ENCODE measurements at places on chromosomes 6 and 20. TPM values are rescaled to one million over a fixed set of nuclear protein-coding genes. Genes with fewer than 3 reads are reported as not detected.

Gene FLRT3
- total RNA-seq, result 5.8 TPM

Gene CGAS
- total RNA-seq, result 1.8 TPM

Gene IFNGR1
- 45.4 TPM for total RNA-seq

Gene RSPO3
- total RNA-seq, result 0.62 TPM

Gene ZNF165
- 0.78 TPM for total RNA-seq

Gene TMEM74B
- not detected for total RNA-seq

DNA sequence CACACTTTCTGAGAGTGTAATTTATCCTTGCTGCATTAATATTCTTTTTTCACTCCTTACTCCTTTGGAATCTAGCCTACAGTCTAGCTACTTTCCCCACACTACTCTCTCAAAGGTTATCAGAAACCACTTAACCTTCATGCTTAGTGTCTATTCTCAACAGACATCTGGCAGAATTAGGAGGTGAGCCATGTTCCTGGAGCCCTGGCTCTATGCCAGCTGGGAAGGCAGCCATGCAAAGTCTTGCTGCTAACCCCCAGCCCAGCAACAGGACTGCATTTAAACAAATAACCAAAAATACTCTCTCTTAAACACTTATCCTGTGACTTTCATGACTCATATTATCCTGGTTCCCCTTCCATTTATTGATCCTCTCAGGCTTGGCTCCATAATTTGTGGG is 260.2 kb downstream of the BCKDHB start:
- DNase-seq, result peak; percentile 55

GRCh38 chr6:24768361-24768760 is 6.4 kb upstream of the GMNN start:
- peak; percentile 12 for DNase-seq

DNA sequence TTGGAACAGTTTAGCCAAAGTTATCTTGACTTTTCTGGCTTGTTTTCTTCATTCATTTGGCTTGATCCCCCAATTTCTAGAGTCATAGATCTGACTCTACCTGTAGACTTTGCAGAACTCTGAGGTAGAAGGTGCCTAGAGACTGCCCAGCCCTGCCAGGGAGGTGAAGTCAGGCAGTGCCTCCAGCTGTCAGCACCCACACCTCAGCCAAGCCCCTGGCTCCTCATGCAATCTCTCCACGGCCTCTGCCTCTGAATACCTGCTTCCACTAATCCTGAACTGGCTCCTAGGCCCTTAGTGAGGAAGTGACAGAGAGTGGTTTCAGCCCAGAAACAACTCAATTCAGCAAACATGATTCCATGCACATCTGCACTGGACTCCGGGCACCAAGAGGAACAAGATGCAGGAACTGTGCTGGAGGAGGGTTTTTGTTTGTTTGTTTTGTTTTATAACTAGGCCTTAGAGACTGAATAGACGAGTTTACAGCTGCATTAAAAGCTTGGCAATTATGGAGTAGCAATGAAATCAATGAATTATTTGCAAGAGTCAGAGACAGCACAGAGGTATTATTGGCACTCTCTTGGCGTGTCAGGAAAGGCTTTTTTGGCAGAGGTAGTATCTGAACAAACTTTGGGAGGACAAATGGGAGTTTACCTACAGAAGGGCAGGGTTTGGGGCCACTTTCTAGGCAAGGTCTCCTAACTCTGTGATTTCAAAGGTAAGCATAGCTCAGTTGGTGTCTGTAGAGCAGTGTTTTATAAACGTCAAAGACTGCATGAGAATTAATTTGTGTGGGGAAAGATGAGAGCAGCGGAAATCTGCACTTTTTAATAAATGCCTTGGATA is 25.2 kb downstream of the TGM3 start:
- no peak for DNase-seq

DNA sequence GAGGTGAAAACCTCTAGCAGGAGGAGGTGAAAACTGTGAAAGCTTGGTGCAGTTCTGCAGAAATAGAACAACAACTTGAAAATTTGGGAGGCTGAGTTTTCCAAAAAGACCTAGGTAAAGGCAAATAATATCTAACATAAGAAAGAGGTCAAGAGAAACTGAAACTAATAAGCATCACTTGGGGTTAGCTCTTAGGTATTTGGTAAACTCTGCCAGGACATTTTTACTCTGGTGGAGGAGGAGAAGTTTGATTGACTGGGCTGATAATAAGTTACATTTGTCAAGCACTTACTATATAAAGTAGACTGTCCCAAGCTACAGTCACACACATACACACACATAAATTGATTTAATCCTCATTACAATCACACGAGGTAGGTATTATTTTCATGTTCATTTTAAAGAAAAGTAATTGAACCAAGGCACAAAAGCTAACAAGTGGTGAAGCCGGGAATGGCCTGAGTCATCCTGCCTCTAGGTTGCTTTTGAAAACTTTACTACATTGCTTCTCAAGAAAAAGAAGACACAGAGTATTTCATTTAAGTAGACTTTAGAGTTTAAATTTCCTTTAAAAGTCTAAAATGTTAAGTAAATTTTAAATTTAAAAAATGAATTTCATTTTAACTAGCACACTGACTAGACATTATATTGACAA is 275.5 kb downstream of the PTPRK start:
- no peak for DNase-seq

GRCh38 chr6:14910692-14911547 is 334.9 kb upstream of the JARID2 start:
- peak; percentile 92 for DNase-seq

- DNase-seq, result no peak
Observed at GRCh38 chr6:110183292-110183885, 3.2 kb downstream of the CDC40 start.

GRCh38 chr6:52788478-52788877 is 15.1 kb downstream of the GSTA1 start:
- DNase-seq, result no peak

DNA sequence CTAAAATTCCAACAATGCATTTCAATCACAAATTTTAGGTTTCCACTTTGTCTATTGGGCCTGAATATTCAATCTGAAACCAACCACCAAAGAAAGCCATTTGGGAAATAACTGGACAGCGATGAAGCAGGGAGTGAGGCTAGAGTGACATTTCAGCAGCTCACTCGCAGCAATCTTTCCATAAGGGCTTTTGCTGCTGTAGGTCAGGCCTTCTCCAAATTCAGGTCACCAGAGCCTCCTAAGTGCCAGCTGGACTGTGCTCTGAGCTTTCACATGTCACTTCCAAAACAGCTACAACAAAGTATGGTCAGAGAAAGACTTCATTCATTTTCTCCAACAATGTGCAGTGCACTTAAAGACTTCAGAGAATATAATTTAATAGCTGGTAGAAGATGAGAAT is 194.8 kb downstream of the FRK start:
- no peak for DNase-seq

DNA sequence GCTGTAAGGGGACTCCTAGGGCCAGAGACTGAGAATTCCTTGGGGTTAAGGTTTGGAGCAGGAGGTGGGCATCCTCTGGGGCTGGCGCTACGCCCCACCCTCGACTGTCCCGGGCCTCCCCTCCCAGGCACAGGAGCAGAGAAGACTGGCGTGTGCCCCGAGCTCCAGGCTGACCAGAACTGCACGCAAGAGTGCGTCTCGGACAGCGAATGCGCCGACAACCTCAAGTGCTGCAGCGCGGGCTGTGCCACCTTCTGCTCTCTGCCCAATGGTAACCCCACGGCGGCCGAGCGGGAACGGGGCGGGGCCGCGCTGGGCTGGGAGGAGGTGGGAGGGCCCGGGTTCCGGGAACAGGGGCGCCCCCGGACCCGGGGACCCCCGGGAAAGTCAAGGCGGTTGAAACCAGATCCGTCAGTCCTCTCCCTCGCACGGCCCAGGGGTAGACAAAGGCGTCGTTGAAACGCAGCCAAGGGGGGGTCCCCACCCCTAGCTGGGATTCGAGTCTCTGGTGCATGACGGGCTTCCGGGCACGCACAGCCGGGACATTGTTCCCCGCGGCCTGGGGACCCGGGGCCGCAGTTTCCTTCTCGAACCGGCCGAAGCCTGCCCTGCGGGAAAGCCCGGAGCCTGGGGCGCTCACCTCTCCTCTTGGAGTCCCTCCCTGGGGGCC is 844 bp downstream of the WFDC2 start:
- DNase-seq, result peak; percentile 19

DNA sequence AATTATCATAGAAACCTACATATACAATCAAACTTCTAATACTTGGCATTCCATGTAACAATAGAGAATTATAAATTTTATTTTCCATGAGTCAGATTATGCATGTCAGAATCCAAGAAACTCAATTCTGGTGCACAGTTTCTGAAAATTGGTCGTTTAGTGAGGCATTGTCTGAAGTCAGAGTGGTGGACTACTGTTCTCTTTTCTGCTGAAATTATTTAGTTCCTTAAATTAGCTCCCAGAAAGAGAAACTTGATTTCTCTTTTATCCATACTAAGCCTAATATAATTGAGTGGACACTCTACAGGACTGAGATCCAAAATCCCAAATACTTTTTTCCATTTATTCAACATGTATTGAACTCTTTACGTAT is 265.5 kb downstream of the ALDH8A1 start:
- no peak for DNase-seq

DNA sequence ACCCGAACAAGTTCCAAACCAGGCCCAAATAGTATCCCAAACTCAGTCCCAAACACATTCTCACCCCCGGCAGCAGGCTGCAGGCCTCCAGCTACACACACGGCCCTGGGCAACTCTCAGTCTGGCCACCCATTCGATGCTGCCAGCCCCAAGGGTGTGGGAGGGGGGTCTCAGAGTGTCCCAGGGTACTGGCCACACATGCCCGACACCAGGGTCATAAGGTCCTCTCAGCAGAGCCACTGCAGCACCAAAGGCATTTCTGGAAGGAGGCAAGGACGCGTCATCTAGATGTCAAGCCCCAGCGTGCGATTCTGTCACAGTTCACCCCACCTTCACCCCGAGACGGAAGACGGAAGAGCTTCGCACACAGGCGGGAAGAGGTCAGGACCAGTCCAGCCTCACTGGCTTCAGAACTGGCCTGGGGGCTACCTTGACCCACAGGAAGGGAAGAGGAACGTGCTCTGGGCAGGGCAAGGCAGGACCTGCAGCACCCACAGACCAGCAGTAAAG is 9.5 kb downstream of the MYL9 start:
- peak; percentile 28 for DNase-seq

DNA sequence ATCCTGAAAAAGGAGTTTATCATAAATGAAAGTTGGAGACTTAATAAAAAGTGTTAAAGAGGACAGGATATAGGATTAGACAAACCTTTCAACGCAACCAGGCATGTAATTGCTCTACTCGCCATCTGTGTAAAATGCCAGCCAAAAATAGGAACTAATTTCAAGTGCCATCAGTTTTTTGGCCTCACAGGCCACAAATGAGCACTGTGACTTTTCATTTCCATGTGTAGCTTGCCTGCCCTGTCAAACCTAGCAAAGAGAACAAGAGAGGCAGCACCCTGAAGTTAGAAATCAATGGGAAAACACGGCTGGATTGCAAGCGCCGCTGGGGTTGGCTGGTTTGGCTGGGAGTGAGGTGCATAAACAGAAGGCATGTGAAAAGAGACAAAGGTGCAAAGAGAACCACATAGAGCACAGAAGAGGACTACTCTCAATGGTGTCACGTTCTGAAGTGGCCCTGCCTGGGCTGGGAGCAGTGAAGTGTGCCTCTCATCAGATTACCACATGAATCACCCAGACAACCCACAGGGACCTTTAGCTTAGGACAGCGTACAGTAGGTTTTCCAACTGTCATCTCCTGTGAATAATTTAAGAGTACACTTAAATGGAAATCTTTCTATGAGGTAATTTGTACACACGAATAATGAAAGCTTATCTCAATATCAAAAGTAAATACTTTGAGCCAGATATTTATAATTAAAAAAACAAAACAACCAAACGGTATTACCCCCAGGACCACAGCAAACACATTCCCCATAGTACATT is 78.0 kb upstream of the NHSL1 start:
- DNase-seq, result no peak

- DNase-seq, result no peak
Observed at GRCh38 chr6:138258991-138259390, 40.7 kb upstream of the PBOV1 start.

GRCh38 chr20:13054011-13054410 is 45.2 kb downstream of the SPTLC3 start:
- no peak for DNase-seq

DNA sequence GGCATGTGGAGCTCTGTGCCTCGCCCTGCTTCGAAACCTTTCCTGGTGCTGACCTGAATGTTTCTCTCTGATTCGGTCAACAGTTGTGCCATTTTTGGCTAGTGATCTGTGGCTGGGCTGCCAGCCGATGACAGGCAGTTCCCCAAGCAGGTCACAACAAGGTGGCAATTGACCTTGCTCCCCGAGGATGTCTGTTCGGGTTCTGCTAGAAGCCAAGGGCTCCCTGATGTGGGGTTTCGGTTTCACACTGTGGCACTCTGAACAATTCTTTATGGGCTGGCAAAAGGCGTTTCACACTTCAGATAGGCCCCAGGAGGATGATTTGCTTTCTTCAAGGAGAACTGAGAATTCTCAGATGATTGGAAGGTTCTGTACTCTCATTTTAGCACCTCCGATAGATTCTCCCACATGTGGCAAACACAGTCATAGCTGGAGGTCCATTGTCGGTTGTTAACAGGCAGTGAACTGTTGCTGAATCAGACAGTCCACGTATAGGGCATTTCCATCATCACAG is 135.6 kb downstream of the SLC24A3 start:
- no peak for DNase-seq

DNA sequence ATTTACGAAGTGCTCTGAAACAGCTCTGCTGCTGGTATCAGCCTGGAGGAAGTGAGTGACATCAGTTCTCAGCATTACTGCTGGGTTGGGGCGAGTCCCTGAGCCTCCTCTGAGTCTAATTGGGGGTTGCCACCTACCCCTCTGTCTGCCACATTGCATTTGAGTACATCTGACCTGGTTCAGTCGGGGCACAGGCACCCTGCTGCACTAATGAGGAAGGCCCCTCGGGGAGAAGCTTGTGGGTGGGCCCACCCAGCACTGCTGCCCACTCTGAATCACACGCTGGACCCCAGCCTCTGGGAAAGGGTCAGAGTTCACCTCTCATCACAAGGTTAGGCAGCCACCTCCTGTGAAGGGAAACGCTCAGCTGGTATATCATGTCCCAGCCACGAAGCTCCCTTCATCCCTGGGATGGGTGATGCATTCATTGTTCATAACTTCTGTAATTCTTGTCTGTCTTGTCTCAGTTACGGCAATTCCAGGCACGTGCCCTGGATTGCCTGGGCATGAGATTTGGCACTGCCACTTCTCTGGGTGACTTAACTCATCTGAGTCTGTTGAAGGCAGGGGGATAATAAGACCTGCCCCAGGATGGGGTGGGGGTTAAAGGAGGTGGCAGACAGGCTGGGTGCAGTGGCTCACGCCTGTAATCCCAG is 13.3 kb downstream of the DNMT3B start:
- DNase-seq, result no peak

DNA sequence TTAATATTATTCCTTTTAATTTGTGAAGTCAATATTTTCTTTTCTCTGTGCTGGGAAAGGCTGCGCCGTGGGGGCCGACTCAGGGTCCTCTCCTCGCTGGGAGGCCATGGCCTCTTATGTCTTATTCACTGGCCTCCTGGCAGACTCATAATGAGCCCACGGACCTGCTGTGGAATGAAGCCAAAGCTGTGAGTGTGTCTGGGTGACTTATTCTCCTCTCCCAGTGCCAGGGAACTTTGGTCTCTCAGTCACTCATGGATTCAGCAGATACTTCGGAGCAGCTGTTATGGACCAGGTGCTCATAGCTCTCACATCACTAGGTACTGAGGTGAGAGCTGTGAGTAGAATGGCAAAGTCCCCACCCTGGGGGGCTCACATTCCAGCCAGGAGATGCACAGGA is 297.6 kb downstream of the CDH26 start:
- DNase-seq, result no peak

GRCh38 chr6:2861060-2861821 is 19.6 kb upstream of the SERPINB1 start:
- DNase-seq, result no peak

GRCh38 chr20:36808317-36809257 is 35.0 kb upstream of the DSN1 start:
- DNase-seq, result peak; percentile 96

GRCh38 chr6:129233458-129234134 is 350.7 kb downstream of the LAMA2 start:
- DNase-seq, result no peak

All from myocyte (in vitro differentiated cells).